Gastrocnemius medialis (tissue), 4 donors: ENCODE measurements at places on chromosomes 2 and 18. TPM values are rescaled to one million over a fixed set of nuclear protein-coding genes. Genes with fewer than 3 reads are reported as not detected.

DNA sequence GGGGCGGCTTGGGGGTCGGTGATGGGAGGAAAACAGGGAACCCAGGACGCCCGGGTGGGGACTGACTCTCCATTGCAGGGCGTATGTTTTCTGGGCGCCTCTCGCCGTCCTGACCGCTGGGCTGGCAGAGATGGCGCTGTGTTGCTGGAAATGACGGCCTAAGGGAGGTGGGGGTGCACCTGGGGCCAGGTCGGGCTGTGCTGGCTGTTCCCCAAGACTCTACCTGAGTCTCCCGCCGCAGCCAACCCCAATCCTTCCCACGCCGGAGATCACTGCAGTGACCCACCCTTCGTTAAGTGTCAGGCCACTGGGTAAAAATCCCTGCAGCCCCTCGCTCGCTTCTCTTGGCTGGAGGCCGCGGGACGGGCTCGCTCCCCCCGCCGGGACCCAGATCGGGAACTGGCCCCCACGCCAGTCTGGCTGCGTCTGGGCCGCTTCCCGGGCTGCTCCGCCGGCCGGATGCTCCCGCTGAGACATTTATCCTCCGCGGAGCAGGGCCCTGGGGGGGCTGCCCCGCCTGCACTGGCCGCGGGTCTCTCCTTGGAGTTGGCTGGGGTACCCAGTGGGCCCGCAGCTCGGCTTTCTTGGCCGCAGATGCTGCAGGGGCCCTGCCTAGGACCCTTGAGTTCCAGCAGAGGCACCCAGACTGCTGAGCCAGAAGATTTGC, 7.8 kb upstream of the ARMC9 start:
- peak; percentile 51 for DNase-seq
- peaks cover 11% of the 10 kb centered on the region for H3K4me1 ChIP-seq
- H3K36me3 ChIP-seq = no peaks in the 10 kb centered on the region
- no peaks in the 10 kb centered on the region for H3K27me3 ChIP-seq

Gene ERICH2
- not detected for total RNA-seq

Gene UNC80
- not detected for total RNA-seq

- no peaks in the 10 kb centered on the region for H3K4me1 ChIP-seq
- no peak for DNase-seq
- H3K27me3 ChIP-seq = no peaks in the 10 kb centered on the region
- H3K36me3 ChIP-seq = no peaks in the 10 kb centered on the region
- no peak overlapping the region for H3K4me3 ChIP-seq
Measured at GRCh38 chr2:13550285-13551231, 833.8 kb downstream of the TRIB2 start.

- H3K36me3 ChIP-seq = no peaks in the 10 kb centered on the region
- no peaks in the 10 kb centered on the region for H3K27me3 ChIP-seq
Measured at GRCh38 chr2:229930656-229931055, 8.4 kb downstream of the FBXO36 start.

- no peak overlapping the region for H3K4me3 ChIP-seq
- no peaks in the 10 kb centered on the region for H3K27me3 ChIP-seq
- no peaks in the 10 kb centered on the region for H3K4me1 ChIP-seq
Measured at GRCh38 chr2:45045706-45046105, 36.5 kb upstream of the SIX2 start.

DNA sequence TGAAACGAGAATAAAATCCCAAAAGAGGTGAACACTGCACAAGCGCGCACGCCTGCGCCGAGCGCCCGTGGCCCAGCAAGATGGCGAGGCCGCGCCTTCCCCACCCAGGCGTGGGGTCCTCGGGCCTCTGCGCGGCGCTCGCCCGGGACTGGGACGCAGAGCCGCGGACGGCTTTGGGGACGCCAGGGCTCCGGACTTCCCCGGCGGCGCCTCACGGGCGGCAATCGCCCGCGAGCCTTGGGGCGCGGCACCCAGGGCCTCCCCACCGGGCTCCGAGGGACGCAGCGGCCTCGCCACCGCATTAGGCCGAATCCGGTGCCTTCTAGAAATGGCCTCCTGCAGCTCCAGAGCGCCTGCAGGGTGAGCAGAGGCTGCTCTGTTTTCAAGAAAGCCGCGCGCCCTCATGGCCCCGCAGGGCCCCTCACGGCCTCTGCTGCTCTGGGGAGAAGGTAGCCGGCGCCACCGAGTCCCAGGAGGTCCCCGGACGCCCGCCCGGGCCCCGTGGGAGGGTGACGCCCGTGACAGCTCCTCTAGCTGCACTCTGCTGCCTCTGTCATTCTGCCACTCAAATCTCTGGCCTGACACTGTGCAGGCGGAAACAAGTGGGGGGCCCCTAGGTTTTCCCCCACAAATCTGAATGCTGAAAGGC, 35.9 kb upstream of the POMC start:
- H3K4me3 ChIP-seq = peak overlapping the region; percentile 24
- no peaks in the 10 kb centered on the region for H3K36me3 ChIP-seq
- no peak for DNase-seq

- H3K4me1 ChIP-seq = no peaks in the 10 kb centered on the region
- H3K27ac ChIP-seq = no peak overlapping the region
- H3K4me3 ChIP-seq = no peak overlapping the region
- DNase-seq = no peak
Measured at GRCh38 chr2:221460136-221460535, 112.0 kb downstream of the EPHA4 start.
